Ovary (tissue), 10 donors: ENCODE measurements at places on chromosomes 2 and 18.
A peak's percentile ranks its signal among the peaks of the same experiment; 100 is the strongest.

GRCh38 chr2:226030369-226030768, 630.9 kb downstream of the NYAP2 start:
- no peak for DNase-seq

GRCh38 chr2:28364610-28365009, 28.0 kb upstream of the FOSL2 start:
- no peak for DNase-seq

GRCh38 chr2:86079981-86080911, 25.4 kb downstream of the POLR1A start:
- peak; percentile 87 for DNase-seq

DNA sequence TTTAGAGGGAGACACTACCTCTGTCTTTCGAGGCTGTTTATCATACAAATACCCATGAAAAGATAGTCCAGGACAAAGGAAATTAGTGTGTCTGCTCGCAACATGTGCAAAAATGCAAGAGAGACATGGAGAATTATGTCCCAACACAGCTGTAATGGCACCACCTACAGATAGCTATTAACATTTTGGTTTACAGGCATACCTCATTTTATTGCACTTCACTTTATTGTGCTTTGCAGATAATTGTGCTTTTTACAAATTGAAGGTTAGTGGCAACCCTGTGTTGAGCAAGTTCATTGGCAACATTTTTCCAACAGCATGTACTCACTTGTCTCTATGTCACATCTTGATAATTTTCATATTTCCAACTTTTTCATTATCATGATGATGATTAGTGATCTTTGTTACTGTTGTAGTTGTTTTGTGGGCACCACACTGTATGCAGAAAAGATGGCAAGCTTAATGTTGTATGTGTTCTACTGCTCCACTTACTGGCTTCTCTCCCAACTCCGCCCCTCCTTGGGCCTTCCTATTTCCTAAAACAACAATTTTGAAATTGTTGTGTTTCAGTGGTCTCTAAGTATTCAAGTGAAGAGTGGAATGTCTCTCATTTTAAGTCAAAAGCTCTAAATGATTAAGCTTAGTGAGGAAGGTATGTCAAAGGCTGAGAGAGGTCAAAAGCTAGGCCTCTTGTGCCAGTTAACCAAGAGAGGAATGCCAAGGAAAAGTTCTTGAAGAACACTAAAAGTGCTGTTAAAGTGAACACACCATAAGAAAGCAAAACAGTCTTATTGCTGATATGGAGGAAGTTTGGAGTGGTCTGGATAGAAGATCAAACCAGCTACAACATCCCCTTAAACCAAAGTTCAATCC, 52.0 kb downstream of the ANKRD12 start:
- no peak for DNase-seq

GRCh38 chr2:25655316-25655715, 18.1 kb downstream of the DTNB start:
- no peak for DNase-seq

DNA sequence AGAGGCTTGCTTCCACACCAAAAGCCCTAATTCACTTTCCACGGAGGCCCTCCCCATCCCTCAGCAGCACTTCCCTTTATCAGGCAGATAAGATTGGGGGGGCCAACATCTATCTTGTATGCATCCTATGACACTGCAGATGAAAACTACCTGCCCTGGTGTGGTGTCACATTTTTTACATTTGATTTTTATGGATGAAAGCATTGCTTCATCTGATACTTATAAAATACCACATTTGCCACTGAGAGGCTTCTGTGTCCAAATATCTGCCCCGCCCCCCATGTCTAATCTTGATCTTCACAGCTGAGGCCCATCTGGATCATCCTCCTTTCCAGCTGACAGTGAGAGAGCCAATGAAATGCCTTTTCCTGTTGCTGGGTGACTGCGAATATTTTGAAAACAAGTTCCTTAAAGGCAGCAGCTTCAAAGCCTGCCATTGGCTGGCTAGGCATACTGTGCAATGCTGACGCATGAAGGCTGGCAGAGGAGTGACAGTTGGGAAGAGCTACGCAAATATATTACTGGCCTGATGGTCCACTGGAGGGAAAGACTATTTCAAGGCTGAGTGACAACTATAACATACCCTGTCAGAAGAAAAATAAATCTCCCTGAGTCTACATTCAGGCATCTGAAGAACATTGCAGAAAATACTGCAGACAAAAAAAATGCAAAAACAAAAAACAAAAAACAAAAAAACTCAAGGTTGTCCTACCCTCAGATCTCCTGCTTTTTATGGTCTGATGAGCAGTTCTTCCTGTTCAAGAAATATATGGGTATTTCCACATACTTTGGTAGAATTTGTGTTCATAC, 318.7 kb downstream of the PDE11A start:
- peak; percentile 80 for DNase-seq

GRCh38 chr2:66560683-66561082, 125.8 kb downstream of the MEIS1 start:
- DNase-seq: no peak

GRCh38 chr2:12619975-12620374, 96.8 kb upstream of the TRIB2 start:
- no peak for DNase-seq

DNA sequence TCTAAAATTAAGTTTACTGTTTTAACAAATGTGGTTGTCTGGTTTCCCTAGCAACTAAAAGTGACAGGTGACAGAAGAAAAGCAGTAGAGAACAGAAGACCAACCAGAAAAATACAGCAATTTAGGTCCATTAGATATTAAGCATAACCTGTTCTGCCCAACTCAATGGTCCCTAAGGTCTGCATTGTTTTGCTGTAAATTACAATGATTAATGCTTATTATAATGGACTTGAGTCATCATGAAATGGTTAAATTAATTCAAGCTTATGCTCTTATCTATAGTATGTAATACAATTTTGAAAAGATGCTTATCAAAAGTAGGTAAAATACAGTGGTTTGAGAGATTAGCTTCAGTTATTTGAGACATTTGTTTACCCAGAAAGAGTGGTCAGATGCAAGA, 378.0 kb downstream of the GRB14 start:
- no peak for DNase-seq

- no peak for DNase-seq
These were observed 13.2 kb upstream of the RAPGEF4 start for GRCh38 chr2:172722481-172722880.

DNA sequence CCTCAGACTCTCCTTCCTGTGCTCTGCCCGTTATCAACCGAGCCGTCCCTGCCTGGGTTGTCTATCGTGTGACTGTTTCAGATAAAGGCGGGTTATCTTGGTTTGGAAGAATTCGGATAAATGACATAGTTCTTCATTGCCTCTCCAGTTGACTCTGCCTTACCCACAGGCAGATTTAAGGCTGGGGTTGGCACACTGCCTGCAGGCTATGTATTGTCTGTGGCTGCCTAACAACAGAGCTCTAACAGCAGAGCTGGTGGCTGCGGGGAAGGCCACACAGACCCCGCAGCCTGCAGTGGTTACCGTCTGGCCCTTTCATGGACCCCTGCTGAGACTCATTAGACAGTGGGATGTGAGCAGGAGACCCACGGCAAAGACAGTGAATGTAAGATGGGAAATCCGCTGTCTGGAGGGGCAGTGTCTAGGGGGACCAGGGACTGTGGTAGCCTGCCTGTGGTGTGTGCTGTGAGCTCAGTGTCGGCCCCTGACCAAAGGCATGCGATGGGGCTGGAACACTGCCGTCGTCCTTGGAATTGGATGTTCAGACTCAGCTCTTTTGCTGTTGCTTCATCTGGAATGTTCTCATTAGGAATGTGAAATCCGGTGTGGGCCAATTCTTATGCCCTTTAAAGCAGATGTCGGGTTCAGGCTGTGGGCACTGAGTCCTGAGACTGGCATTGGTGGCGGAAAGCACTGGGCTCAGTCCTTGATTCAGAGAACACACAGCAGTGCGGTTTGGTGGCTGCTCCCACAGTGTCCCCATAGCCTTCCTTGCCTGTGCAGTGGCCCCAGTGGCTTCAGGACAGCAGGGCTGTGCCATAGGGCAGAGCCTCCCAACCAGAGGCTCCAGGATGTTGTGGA, 44.5 kb downstream of the SH3RF3 start:
- DNase-seq: peak; percentile 80

- no peak for DNase-seq
These were observed 1279.9 kb upstream of the NRXN1 start for GRCh38 chr2:52311862-52312261.

- DNase-seq: no peak
These were observed 342.7 kb downstream of the CPS1 start for GRCh38 chr2:210899131-210899530.

- DNase-seq: no peak
These were observed 1170.4 kb upstream of the ZEB2 start for GRCh38 chr2:145690183-145690778.

- DNase-seq: no peak
These were observed 34.0 kb upstream of the COL3A1 start for GRCh38 chr2:188940171-188940570.

DNA sequence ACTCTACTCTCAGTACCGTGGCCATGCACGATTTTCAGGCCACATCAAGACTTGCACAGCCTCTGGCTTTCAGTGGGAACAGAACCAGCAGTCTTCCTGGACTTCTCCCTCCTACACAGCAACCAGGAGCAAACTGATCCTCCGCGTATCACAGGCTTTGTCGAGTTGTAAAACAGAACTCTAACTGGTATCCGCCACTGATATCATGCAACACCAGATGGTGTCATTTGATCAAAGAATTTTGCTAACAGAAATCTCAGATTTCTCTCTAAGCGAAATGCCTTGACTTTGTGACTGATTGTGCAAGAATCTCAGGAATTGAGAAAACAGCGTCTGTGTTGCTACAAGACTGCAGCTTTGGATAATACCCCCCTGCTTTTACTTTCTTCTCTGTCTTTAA, 85.7 kb downstream of the COPS8 start:
- peak; percentile 70 for DNase-seq

DNA sequence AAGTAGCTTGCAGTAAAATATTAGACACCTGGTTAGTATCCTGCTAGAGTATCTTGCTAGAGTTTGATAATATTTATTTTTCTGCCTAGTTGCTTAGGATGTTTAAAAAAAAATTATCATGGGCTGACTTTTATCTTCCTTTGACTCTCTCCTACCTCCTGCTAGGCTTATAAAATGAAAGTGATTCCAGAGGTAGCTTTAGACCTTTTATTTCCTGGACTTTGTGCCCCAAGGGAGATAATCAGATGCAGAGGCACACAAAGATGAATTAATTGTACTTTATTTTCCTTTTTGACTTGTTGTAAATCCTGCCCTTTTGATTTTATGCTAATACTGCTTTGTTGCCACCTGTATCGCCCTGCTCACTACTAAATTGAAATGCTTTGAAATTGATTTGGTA, 130.7 kb downstream of the WDSUB1 start:
- no peak for DNase-seq

- DNase-seq: peak; percentile 62
These were observed 321.4 kb downstream of the IRS1 start for GRCh38 chr2:226478109-226478809.

DNA sequence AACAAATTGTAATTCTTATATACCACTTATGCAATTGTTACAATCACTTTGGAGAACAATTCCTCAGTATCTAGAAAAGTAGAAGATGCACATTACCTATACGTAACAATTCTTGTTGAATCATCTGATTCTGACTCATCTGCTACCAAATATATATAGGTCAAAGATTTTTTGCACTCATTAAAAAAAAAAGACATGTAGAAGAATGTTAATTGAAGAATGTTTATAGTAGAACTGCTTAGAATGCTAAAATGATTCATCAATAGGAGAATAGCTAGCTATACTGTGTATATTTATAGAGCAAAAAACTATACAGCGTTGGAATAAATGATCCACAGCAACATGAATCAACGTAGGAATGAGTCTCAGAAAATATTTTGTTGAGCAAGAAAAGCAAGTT, 29.5 kb upstream of the STAT1 start:
- no peak for DNase-seq
